ENCODE measurements at places on chromosomes 5 and 9.

DNA sequence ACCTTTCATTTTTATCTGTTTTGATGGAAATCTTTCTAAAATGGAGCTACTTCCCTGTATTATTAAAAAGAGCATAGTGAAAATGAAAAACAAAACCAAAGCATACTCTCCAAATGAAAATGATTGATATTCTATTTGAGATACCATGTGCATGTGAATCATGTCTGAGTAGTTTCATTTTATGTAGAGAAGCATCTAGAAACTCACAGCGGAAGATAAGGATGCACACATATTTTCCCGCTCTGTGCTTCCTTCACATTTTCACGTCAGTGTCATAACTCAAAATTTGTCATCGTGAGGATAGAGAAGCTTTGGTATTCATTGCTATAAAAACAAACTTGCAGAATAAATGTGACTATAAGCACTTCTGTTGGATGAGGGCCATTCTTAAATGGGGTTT, 34.0 kb upstream of the CLINT1 start:
- DNase-seq, result no peak

GRCh38 chr5:155934964-155935363, 392.0 kb upstream of the SGCD start:
- DNase-seq, result no peak

DNA sequence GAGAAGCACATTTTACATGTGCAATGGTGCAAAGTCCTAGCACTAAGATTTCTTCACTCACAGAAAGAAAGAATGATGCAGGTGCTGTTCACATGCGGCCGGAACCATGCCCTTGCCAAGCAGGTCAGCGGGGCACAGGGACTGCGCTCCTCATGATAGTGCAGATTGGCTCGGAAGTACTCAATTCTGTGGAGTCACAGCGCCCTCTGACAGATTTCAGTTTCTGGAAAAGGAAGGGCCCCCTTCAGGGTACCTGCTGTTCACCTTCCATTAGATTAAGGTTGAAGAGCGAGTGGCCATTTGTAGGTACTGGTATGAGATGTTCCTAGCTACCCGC, 75.7 kb downstream of the TMC1 start:
- DNase-seq, result no peak

DNA sequence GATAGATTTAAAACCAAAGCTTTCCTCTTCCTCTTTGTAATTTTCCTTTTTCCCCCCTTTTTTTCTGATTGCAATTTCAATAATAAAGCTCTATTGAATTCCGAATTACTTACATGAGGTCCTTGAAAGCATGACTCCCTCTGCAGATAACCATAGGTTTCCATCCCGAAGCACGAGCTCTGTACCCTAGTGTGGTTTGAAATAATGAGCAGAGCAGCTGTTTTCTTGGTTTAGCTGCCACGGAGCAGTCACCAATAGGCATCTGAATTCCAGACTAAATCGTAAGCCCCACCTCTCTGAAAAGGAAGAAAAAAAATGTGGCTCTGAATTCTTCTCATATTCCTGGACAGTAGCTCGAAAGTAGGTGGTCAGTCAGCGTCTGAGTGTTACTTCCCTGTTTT, 18.5 kb upstream of the GNE start:
- no peak for DNase-seq

DNA sequence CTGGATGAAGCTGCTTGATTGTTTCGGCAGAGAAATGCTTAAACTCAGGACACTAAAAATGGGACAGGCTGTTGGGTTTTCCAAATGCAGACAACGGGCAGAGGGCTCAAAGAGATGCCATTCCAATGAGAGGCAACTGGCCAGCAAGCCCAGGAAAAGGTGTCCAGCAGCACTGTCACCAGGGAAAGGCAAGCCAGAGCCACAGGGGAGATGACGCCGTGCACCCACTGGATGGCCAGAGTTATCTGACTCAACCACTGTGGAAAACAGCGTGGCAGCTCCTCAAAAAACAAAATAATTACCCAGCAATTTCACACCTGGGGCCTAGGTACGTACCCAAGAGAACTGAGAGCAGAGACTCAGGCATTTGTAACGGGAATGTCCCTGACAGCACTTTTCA, 48.4 kb upstream of the SIMC1 start:
- no peak for DNase-seq

DNA sequence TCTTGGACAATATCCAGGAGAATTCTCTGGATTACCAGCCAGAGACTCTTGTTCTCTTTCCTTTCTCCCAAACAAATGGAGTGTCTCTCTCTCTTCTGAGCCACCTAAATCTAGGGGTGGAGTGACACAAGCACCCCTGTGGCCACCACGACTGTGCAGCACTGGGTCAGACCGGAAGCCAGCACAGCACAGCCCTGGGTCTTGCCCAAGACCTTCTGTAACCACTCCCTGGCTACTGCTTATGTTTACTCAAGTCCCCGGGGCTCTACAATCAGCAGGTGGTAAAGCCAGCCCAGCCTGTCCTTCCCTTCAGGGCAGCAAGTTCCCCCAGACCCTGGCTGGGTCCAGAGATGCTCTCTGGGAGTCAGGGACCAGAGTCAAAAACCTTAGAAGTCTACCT, 110.0 kb upstream of the TUT7 start:
- no peak for DNase-seq

- DNase-seq, result no peak
Observed at GRCh38 chr9:12935714-12936113, 160.9 kb downstream of the LURAP1L start.

- no peak for DNase-seq
Observed at GRCh38 chr5:132776131-132776937, 705 bp downstream of the SEPTIN8 start.

DNA sequence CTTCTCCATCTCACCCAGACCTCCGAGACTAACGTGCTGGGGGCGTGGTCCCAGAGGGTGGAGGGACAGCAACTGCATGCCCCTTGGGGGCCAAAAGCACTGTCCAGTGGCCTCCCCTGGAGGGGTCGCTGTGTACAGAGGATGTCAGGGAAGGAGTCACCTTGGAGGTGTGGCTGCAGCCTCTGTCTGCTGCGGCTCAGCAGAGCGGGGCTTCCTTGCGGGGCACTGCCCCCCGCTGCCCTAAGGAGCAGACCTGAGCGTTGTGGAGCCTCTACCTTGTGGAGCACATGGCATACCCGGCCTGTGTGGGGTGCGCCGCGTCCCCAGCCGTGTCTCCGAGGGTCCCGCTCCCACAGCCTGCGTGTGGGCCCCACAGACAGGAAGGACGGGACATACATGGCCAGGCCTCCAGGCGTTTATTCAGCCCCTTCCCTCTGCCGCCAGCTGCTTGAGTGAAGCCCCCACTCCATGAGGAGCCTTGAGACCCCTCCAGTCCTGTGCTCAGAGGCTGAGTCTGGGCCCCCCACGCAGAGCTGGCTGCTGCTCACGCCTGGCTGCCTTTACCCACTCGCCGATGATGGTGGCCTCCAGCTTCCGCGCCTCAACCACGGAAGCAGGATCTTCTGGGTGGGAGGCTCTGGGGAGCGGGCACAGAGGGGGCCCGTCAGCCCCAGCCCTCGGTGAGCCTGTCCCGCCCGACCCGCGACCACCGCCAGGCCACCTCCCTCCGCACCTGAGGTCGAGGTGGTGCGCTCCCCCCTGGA, 4.2 kb downstream of the DPP7 start:
- no peak for DNase-seq

DNA sequence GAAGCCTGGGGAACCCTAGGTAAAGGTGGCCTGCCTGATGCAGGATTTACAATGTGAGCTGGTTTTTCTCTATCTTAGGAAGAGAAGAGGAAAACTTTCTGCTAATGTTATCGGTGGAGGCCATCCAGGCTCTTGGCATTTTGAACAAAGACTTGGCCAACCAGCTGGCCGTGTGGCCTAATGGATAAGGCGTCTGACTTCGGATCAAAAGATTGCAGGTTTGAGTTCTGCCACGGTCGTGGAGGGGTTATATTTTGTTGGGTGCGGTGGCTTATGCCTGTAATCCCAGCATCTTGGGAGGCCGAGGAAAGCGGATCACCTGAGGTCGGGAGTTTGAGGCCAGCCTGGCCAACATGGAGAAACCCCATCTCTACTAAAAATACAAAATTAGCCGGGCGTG, 9.6 kb downstream of the C9orf152 start:
- no peak for DNase-seq

DNA sequence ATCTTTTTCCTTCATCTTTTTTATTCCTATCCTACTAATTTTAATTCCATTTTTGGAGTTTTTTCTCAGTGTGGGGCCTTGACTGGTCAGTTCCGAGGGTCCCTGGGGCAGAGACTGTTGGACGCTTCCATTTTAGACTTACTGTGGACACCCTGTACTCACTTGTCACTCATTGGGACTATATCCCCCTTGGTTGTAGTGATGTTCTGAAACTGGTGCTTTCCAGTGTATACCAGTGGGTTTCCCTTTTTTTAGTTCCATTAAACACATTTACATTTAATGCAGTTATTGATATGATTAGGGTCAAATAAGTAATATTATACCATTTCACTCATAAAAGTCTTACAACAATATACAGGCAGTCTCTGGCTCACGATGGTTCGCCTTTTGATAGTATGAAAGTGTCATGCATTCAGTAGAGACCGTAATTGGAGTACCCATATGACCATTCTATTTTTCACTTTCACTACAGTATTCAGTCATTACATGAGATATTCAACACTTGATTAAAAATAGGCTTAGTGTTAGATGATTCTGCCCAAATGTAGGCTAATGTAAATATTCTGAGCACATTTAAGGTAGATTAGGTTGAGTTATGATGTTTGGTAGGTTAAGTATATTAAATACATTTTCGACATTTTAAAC, 46.0 kb downstream of the CNOT6 start:
- DNase-seq, result no peak

DNA sequence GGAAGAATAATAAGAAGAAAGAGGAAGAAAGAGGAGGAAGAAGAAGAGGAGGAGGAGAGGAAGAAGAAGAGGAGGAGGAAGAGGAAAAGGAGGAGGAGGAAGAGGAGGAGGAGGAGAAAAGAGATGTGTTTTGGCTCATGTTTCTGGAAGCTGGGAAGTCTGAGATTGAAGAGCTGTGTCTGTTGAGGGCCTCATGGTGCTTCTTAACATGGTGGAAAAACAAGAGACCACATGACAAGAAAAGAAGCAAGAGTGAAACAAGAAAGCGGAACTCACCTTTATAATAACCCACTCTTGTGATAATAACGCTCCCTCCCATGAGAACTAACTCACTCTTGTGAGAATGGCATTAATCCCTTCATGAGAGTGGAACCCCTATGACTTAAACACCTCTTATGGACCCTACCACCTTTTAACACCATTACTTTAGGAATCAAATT, 36.1 kb upstream of the RANBP6 start:
- DNase-seq, result no peak

GRCh38 chr5:81207009-81207408, 26.1 kb upstream of the CKMT2 start:
- DNase-seq, result no peak

DNA sequence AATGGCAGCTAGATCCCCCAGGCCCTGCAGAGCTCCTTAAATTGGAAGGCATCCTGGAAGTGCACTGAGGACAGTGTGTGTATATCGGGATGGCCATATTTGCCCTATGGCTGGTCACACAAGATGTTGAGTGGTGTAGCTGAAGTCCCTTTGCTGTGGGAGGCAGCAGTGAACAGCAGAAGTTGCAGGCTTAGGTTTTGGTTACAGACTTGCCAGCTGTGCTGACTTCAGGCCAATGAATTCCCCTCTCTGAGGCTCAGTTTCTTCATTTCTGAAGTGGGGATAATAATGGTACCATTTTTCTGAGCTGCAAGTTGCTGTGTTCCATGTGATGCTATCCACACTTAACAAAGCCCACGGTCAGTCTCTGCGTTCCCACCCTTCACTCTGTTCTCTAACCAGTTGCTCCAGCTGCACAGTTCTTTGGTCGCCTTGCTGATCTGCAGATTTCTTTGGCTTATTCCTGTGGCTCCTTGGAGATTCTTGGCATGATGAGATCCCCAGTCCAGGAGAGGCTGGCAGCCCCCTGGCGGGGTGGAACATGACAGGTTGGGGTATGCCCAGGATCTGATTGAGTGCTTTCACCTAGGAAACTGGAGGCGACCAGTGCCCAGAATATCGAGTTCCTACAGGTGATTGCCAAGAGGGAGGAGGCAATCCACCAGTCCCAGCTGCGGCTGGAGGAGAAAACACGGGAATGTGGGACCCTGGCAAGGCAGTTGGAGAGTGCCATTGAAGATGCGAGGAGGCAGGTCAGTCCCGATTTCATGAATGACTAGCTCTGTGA, 6.5 kb upstream of the GLE1 start:
- no peak for DNase-seq

GRCh38 chr9:36798350-36799065, 225.8 kb downstream of the MELK start:
- DNase-seq, result no peak

DNA sequence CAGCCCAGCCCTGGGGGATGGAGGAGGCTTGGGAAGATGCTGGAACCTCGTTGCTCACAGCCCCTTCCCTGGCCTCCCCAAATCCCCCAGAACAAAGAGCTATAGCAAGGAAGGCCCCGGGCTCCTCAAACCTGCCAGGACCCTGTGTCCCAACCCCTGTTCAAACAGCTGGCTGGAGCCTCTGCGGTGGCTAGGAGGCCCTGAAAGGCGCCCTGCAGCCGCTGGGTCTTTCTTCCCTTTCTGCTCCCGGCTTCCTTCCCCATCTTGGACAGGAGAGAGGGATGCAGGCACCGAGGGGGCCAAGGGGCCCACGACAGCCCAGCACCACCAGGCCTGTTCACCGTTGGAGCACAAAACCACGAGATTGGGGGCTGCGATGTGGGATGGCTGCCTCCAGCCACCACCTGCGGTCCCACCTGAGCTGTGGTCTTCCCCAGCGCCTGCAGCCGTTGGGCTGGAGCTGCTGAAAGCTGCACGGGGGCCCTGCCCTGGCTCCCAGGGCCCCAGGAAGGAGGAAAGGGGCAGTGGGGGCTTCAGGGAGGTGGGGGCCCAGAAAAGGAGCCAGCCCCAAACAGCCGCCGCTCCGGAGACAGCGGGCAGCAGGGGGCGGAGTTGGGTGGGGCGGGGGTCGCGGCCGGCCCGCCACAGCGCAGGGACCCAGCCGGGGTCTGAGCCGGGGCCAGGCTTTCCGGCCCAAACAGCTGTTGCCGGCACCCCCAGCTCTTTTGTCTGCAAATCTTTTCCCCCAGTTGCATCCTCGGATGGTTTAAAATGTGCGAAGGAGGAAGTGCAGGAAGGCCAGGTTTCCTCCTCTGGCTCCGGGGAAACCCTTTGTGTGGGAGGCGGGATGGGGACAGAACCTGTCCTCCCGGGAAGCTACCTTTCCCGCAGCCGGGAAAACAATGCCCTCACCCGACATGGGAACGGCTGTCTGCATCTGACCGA, 16.1 kb downstream of the NOTCH1 start:
- DNase-seq, result no peak

DNA sequence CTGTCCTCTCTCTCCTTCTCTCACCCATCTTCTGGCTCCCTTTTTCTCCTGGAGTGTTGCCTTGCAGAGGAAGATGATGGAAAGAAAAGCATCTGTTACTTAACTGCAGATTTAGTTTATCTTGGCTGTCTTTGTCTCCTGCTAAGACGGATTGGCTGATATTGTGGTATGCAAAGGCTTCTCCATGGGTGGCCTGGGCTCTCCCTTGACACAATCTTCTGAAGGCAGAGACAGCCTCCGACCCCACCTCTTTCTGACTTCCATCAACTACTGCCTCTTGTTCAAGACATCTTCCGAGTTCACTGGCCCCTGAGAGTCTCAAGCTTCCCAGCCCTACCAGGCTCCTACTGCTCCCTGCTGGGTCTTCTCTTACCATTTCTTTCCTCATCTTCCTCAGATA, 403.7 kb downstream of the LRRC70 start:
- no peak for DNase-seq

GRCh38 chr9:129908906-129909305, 73.6 kb downstream of the USP20 start:
- DNase-seq, result no peak

Data from activated T-helper 1 cell treated with anti-CD3 and anti-CD28 coated beads, Interleukin-2, amount 50 U/mL, for 16 hours (primary cell).